H7 (cell line): ENCODE measurements at places on chromosomes 16 and 17. TPM values are rescaled to one million over a fixed set of nuclear protein-coding genes. Genes with fewer than 3 reads are reported as not detected.

Gene COX6A2
- total RNA-seq, result not detected in 2 replicates

Gene CA5A
- total RNA-seq, result not detected in 2 replicates

Gene PHKG2
- 27.0 and 32.0 TPM in 2 replicates for total RNA-seq

Gene CBX2
- total RNA-seq, result 89.1 and 97.4 TPM in 2 replicates

Gene PIPOX
- total RNA-seq, result 17.4 and 26.4 TPM in 2 replicates

Gene RRAD
- 0.10 TPM in 1 of 2 replicates, not detected in the other for total RNA-seq

Gene KRTAP9-2
- not detected in 2 replicates for total RNA-seq

GRCh38 chr16:57125376-57125775, 33.0 kb downstream of the CPNE2 start:
- DNase-seq, result no peak

DNA sequence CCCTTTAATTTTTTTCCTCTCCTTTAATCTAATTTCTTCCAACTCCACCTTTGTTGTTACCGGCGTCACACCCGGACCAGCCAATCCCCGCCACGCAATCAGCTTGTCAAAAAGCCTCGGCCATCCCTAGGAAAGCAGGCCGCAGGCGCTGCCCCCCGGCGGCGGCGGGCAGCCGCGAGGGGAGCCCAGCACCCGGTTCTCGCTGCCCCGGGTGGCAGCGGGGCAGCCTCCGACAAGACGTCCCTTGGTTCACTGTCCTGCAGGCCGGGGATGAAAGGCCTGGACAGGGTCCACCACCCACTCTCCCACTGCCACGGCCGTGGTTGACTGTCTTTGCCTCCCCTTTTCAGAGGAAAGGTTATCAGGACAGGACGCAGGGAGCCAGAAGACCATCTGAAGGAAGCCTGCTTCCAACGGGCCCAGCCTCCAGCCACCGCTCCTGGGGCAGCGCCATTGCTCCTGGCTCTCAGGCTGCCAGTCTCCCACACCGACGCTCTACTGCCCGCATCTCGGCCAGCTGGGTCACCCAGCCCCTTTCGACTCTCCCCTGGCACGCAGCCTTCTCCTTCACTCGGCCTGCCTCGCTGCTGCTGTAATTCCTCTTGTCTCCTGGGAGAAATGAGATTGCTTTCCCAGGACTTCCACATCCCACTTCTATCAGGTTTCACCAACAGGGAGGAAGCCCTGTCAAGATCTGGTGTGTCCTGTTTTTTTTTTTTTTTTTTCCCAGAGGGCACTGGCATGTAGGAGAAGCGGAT, 2.8 kb upstream of the UBTF start:
- DNase-seq, result peak; percentile 93

- no peak for DNase-seq
Observed at GRCh38 chr16:10787304-10787703, 31.3 kb downstream of the TVP23A start.

- no peak for DNase-seq
Observed at GRCh38 chr16:29993903-29994599, 1.4 kb downstream of the HIRIP3 start.
